ENCODE measurements at places on chromosomes 11 and 22. TPM values are rescaled to one million over a fixed set of nuclear protein-coding genes. Genes with fewer than 3 reads are reported as not detected.

DNA sequence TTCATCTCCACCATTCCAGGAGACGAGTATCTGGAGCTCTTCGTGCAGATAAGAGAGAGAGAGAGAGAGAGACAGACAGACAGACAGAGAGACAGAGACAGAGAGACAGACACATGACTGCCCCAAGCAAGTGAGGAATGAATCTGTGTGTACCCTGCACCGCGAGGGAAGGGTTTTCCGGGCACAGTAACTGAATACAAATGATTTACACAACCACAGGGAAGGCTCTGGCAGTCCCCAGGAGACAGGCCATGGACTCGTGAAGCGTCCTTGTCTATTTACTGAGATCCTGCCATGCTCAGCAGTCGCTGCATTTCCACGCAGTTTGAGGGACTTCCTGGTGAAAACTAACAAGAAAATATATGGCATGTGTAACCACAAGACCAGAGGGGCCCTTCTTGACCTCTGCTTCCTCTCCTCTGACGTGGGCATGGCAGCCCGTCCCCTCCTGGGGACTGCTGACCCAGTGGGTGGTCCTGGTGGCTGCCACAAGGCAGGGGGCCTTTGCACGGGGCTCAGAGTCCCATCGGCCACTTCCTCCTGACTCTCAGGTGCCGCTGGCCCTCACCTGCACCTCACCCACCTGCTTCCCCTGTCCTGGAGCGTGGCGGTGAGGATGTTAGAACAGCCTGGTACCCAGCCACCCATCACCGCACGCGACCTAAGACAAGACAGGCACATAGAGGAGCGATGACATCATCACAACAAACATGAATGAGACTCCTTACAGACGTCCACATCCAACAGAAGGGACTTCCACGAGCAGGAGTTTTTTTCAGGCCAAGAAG lies 75.9 kb downstream of the PHF21B start:
- no peak for DNase-seq

The TRIM49 gene
- not detected for total RNA-seq

DNA sequence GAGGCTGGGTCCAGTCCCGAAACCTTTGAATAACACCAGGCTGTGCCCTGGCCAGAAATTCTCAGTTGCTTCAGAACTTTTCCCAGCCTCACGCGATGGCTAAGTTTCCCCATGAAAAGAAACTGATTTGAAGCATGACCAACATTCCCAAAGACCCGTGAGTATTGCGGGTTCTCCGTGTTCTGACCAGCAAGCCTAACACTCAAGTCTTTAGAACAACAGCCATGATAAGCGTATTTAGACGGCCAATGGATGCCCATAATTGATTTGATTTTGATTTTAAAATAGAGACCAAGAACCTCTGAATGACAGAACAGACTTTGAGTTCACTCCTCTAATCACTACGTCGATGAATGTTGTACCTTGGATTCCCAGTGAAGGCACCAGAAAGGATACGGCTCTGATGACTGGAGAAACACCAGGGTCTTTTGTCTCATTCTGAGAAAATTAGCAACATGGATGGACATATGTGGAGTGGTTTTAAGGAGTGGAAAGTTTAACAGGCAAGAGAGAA lies 43.9 kb downstream of the ZNF280B start:
- no peak for DNase-seq

The MFRP gene
- not detected for total RNA-seq

The MMP13 gene
- total RNA-seq, result not detected

The JAML gene
- 140 TPM for total RNA-seq

DNA sequence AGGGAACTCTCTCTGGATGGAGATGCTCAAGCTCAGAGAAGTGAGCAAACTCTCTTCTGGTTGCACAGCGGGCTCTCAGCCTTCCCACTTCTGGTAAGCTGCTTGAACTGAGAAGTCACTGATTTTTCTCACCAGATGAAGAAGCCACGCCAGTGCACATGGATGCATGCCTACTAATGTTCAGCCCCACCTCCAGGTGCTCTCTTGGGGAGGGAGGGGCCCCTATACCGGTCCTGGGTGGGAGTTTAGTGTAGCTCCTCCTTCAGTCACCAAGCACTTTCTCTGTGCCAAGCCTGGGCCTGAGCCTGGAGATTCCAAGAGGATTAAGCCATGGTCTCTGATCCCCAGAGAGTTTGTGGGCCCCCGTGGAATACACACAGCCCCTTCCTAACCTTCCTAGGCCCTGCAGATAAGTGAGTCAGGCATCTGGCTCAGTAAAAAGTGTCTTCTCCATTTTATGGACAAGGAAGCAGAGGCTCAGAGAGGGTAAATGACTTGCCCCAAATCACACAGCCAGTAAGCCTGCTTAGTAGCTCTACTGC lies 142.2 kb downstream of the ST3GAL4 start:
- no peak for DNase-seq

The ANO1 gene
- not detected for total RNA-seq

The OR5M10 gene
- total RNA-seq, result not detected

DNA sequence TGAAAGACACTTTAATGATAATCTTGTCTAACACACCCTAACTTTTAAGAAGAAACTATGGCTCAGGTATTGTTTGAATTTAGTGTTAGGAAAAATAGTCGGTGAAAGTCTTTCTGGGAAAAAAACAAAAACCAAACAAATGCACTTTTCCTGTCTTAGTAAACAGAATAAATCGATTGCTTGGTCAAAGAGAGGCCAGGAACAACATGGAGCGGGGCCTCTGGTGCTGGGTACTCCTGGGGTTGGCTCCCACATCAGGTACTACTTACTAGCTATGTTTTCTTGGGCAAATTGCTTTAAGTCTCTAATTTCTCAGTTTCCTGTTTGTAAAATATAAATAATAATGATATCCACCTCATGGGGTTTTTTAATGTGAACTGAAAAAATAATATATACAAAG lies 46.8 kb downstream of the NAV2 start:
- no peak for DNase-seq

The OR4C16 gene
- total RNA-seq, result not detected

The KCNE3 gene
- not detected for total RNA-seq

GRCh38 chr11:16184588-16184987 lies 171.8 kb downstream of the SOX6 start:
- no peak for DNase-seq

GRCh38 chr11:128480066-128480465 lies 107.3 kb downstream of the ETS1 start:
- no peak for DNase-seq
